GM23248 (cell line): ENCODE measurements at places on chromosomes 12 and 14. TPM values are rescaled to one million over a fixed set of nuclear protein-coding genes. Genes with fewer than 3 reads are reported as not detected.

The PPP1R36 gene
- 1.6 TPM in 1 of 2 replicates, not detected in the other for total RNA-seq

DNA sequence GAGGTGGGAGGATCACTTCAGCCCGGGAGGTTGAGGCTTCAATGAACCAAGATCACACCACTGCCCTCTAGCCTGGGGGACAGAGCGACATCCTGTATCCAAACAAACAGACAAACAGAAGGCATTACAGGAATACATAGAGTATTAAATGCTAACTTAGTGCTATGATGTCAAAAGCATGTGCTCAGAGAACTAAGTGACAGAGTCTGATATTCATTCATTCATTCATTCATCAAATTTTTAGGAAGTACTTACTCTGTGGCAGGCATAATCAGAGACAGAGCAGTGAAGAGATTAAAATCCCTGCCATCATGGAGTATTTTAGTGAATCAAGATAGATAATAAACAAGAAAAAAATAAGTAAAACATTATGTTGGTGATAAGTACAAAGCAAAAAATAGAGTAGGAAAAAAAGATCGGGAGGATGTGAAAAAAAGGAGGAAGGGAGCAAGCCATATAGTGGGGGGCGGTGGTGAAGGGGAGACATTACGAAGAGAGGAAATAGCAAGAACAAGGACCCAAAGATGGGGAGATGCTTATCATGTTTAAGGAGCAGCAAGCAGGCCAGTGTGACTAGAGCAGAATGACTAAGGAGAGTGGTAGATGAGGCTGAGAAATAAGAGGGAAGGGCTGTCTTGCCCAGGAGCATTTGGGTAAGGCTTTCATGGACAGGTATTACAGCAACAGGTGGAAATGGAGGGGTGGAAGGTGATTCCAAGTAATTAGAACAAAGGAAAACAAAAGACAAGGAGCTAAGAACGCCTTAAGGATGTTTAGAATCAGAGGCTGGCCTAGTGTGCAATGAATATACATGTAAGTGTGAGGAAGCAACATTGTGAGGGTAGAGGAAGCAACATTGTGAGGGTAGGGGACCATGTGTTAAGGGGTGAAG, 2.8 kb downstream of the MAP4K5 start:
- DNase-seq = peak; percentile 61

The TAS2R50 gene
- 0.32 TPM in 1 of 2 replicates, not detected in the other for total RNA-seq

GRCh38 chr12:46282829-46283228, 14.0 kb upstream of the SLC38A1 start:
- DNase-seq = no peak

The OASL gene
- 0.54 TPM in 1 of 2 replicates, not detected in the other for total RNA-seq

GRCh38 chr14:51157012-51157411, 62.1 kb upstream of the TRIM9 start:
- peak; percentile 57 for DNase-seq

DNA sequence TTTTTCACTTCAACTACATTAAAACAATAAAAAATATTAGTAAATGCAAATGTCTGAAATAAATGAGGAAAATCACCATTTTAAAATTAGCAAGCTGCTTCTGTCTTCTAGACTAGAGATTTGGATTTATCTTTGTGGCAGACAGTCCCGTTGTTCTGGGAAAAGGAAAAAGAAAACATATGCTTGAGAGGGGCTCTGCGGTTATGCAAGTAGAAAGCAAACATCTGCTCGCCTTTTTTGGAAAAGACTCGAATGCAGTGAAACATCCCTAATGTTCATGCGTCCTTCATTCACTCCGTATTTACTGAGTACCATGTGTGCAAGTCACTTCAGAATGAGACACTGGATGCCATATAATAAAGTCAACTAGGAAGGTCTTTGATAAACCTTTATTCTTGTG, 44.9 kb downstream of the IFNG start:
- no peak for DNase-seq

DNA sequence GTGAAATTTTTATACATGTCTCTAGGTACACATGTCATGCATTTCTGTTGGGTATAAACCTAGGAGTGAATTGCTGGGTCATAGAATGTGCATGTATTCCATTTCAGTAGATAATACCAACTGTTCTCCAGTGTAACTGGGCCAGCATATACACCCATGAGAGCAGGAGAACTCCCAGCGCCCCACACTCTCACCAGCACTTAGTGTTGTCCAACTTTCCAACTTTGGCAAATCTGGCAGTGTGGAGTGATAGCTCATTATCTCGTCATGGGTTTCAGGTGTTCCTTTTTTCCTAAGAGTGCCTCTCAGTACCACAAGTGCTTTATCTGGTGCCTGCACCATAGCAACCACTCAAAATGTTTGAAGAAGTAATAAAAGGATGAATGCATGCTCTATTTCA, 40.1 kb downstream of the NGB start:
- no peak for DNase-seq
